DMS 273 treated with DMSO at 0.1 percent for 48 hours (cell line): ENCODE measurements at places on chromosomes 13 and 19.

DNA sequence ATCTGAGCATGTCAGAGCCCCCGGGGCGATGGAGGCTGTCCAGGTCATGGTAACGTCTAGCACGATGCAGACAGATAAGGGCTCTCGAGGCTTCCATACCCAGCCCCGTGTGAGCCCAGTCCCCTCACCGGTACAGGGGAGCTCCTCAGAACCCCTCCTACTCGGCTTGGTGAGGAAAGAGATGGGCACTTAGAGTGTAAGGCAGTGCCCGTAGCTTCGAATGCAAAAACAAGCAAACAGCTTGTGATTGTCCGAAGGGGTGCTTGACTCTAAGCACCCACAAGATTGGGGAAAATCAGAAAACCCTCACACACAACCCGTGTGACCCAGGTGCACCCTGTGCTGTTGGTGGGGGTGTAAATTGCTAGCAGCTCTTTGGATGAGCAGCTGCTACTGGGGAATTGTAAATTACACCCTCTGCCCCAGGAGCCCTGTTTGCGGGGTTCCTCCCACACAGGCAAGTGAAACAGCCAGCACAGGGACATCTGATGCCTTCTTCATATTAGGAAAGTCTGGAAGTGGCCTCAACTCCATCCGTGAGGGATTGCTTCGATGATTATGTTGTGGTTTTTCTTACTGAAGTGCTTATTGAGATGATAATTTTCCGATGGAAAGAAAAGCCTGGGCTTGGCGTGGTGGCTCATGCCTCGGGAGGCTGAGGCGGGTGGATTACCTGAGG lies 918 bp upstream of the PSPN start:
- no peak for DNase-seq

- DNase-seq = no peak
Observed at GRCh38 chr13:63514886-63515285, 2099.2 kb upstream of the PCDH20 start.

DNA sequence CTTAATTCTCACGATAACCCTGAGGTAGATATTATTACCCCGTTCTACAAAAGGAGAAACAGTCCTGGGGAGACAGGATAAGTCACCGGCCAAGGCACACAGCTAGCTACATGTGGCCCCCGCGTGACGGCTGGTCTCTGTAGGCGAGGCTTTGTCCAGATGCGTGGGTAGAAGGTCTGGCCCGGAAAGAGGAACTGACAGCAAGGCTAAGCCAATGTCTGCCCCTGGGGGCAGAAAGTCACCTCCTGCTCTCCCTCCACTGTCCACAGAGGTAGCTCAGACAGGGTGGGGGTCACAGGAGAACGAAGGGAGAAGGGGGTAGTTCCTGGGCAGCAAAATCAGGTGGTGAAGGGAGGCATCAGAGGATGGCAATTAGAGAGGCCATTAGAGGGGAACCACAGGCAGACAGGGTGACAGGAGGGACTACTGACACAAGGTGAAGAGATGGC lies 1.8 kb downstream of the APOC4 start:
- no peak for DNase-seq

- DNase-seq = no peak
Observed at GRCh38 chr13:44574466-44574855, 1.7 kb downstream of the TSC22D1 start.

GRCh38 chr13:87147076-87147475 lies 524.1 kb upstream of the SLITRK5 start:
- no peak for DNase-seq

GRCh38 chr13:51959773-51960172 lies 51.5 kb downstream of the ATP7B start:
- no peak for DNase-seq

DNA sequence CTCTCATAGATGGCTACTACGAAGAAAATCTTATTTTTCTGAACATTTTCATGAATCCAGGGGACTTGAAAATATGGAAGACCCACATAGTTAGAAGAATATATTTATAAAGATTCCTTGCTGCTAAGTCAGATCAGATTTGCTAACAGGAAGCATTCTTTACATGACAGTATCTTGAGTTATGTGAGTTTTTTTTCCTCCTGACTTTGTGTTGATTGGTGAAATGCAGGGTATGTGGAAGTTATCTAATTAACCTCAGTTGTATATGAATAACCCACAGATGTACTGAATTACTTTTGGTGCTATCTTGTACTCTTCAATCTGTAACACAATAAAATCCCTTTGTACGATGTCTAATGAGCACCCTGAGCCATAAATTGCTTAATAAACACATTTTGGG lies 53.8 kb downstream of the ESD start:
- DNase-seq = no peak

DNA sequence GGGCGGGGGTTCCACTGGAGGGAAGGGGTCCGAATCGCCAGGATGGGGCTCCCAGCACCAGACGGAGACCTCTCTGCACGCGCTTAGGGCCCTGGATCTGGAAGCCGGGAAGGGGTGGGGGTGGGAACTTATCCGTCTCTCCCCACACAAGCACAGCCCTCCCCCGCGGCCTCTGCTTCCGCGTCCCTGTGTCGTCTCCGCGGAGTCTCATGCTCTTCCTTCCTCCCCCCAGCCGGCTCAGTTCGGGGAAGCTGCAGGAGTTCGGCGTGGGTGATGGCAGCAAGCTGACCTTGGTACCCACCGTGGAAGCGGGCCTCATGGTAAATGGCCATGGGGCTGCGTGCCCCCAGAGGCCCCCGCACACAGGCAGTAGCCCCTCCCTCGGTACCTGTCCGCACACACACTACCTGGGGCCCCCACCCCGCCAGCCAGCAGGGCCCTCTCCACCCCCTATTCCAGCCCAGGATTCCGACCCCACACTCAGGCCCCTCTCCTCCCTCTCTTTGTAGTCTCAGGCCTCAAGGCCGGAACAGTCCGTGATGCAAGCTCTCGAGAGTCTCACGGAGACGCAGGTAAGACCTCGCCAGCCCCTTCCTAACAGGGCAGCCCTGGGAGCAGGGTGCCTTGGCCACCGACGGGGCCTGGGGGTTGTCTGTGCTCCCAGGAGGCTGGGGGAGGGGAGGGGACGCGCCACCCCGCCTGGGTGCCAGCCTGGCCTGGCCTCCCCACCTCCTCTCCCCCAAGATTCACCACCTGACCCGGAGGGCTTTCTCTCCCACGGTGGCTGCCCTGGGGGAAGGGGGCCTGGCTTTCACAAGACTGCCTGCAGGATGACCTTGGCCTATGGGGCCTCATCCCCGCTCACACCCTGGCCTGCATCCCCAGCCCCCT lies 3.2 kb downstream of the MIDN start:
- DNase-seq = no peak

DNA sequence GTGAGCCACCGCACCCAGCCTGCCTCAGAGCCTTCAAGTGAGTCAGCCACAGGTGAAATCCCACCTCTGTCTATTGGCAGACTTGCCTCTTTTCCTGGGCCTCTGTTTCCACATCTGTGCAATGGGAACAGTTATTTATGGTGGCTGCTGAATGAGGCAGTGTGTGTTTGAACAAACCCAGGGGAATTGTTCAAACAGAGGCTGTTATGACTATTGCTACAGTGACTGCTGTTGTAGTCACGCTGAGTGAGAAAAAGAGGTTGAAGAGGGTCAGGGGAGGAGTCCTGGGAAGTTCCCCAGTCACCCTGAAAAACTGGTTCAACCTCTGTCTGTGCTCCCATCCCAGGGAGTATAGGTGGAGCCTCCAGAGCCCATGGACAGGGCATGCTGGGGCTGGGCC lies at the start of gene CEACAM19:
Gene CEACAM19, plus strand, starts transcription at position 83 of the 400 bp plus-strand sequence. CDS start 450 bp downstream, outside the sequence.
- no peak for DNase-seq

DNA sequence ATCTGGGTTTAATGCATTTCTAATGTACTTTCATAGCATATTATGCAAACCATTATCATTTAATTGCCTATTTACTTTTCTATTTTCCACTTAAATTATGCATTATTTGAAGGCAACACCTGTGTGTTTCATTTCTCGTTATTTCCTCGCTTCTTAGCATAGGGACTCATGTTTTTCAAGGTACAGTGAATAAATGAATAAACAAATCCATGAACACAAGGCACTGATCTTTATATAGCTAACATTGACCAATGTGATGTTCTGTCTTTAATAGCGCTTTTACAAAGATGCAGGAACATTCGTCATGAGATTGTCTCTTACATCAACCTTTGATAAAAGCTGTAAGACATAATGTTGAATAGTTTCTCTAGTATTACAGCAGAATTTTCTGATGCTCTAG lies 121.2 kb downstream of the B3GLCT start:
- no peak for DNase-seq

DNA sequence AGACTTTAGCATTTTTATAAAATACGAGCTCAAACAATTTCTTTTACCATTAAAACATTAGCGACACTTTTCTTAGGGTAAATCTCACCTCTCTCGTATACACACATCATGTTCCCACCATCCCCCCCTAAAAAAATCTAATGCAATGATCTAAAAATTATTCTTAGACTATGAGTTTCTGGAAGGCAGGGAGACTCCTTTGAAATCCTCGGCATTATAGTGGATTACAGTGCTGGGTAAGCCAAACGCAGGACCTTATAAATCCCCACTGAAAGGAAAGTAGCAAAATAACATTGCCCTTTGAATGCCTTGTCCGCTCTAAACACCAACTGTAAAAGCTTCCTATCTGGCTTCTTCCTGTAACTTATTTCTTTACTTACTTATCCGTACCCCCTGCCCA lies 35.0 kb downstream of the NUFIP1 start:
- no peak for DNase-seq

DNA sequence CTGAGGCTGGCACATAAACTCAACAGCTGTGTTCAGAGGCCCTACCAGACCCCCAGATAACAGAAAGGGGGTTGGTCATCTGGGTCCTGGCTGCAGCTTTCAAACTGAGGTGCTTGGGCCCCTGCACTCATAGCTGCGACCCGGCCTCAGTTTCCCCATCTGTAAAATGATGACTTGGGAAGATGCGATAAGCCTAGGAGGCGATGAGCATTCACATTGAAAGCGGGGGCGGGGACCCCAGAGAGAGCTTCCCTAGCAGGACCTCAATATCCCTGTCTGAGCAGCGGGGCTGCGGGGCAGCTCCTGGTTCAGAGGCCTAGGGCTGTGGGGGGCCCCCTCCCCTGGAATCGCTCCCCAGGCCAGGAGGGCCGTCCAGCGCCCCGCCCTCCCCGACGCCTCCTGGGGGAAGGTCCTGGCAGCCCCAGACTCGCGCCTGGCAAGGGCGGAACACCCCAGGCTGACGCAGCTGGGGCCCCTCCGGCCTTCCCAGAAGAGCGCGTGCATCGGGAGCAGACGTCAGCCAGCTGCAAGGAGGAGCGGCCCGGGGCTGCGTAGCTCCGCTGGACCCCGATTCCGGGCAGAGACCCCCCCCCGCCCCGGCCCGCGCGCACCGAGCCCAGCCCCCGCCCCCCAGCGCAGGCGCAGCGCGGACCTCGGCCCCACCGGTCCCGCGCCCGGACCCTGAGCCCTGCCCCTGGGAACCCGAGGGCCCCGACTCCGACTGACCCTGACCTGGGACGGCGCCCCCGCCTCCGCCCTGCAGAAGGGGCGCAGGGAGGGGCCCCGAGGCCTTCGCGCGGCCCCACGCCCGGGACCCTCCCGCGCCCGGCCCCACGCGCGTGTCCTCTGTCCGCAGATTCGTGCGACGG lies 3.5 kb downstream of the FSTL3 start:
- no peak for DNase-seq

DNA sequence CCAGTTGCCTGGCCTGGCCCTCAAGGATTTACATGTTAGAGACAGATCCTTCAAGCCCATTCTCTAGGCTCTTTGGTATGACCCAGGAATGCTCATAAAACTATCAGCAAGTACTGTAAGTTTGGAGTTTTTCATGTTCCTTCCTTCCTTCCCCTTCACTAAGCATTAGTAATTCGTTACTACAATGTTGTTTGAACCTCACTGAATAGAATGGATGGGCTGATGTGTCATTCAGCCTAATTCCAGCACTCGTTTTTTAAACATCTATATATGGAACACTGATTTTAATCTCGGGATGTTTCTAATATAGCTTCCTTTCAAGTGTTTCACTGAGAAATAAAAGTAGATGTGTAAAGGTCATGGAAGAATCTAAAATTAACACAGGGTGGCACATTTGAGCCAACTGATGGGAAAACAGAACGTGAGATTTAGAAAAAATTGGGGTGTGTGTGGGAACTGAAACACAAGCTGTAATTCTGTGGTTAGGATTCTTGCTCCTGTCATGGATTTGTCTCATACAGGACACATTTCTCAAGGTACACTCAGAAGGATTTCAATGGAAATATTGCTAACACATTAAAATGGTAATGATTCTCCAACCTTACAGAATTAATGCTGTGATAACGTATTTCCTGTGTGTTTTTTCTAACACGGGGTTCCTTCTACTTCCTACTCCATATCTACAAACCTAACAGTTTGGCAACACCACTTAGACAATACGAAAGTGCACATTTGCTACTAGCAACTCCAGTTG lies 93.4 kb downstream of the FLT1 start:
- no peak for DNase-seq

GRCh38 chr19:4823577-4823976 lies 7.9 kb downstream of the TICAM1 start:
- DNase-seq = no peak

DNA sequence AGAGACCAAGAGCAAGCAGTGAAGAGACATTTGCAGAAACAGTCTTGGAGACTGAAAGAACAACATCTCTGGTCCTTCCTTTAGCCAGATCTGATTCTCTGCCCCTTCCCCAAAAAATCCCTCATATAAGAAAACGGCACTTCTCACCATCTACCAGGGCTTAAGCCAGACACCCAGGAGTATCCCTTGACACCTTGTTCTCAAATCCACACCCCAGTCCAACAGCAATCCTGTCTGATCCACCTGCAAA lies 1.7 kb upstream of the PLEKHG2 start:
- no peak for DNase-seq

- DNase-seq = no peak
Observed at GRCh38 chr13:31124204-31124603, 37.5 kb downstream of the HSPH1 start.

DNA sequence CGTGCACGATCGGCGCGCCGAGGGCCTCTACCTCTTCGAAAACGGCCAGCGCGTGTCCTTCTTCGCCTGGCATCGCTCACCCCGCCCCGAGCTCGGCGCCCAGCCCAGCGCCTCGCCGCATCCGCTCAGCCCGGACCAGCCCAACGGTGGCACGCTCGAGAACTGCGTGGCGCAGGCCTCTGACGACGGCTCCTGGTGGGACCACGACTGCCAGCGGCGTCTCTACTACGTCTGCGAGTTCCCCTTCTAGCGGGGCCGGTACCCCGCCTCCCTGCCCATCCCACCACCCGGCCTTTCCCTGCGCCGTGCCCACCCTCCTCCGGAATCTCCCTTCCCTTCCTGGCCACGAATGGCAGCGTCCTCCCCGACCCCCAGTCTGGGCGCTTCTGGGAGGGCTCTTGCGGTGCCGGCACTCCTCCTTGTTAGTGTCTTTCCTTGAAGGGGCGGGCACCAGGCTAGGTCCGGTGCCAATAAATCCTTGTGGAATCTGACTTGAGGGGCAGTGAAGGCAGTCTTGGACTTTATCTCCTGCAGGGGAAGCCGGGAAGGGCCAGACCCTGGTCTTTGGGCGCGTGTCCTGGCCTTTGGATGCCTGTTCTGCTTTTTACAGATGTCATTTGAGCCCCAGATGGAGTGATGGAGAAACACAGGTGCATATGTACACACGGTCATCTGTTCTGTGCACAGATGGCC lies 2.2 kb downstream of the CLEC11A start:
- DNase-seq = no peak

- DNase-seq = no peak
Observed at GRCh38 chr13:40666933-40667621, 636 bp upstream of the FOXO1 start.
